Endothelial cell (in vitro differentiated cells): ENCODE measurements at places on chromosomes 4 and X.

DNA sequence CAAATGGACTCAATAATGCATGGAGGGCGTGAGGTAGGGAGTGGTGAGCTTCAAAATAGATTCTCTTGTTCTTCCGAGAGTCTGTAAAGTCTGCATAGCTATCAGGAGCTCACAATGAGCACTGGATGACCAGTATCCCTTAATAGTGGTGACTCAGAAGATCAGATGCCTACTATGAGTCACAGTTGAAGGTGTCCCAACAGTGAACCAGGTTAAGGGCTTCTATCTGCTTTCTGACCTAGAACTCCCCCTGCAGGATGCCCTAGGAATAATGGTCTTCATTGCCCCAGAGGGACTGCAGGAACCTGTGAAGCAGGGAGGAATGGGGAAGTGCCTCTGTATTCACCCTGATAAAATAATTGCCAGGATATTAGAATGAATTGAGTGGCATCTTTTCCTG is 22.1 kb downstream of the DGKK start:
- DNase-seq = no peak

- DNase-seq = no peak
Observed at GRCh38 chrX:121570072-121570841, 522.8 kb downstream of the GLUD2 start.

- DNase-seq = no peak
Observed at GRCh38 chr4:151540728-151541388, 131.9 kb downstream of the FHIP1A start.

DNA sequence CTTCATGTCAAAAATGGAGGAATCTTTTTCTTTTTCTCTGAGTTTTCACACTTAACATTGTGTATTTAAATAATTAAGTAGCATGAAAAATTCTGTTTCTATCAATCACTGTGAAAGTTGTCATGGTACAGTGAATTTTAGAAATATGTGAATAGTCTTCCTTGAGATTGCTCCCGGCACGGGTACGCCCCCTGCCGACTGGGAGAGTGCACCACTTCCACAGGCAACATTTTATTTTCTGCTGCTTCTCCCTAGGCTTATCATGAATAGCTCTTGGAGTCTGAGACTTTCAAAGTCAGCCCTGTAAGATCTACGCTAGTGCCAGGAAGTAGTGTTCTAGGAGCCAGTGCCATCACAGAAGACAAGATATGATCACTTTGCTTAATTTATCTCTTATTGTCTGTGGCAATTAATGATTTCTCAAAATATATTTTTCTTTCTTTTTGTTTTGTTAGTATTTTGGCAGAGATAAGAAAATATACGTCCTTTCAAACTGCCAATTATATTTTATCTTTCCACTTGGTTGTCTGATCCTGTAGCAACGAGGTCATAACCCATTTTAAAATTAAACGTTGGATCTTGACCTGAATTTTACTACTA is 763.8 kb upstream of the AADAT start:
- DNase-seq = peak; percentile 73

GRCh38 chr4:118276580-118276979 is 76.2 kb downstream of the PRSS12 start:
- no peak for DNase-seq
